NCI-H446 treated with DMSO at 0.1 percent for 48 hours (cell line): ENCODE measurements at places on chromosomes 5 and 9.
A peak's percentile ranks its signal among the peaks of the same experiment; 100 is the strongest.

- no peak for DNase-seq
Observed at GRCh38 chr9:74887041-74887980, at the start of gene TRPM6. TRPM6 (minus strand) TSS chr9:74887921; CDS start chr9:74887856, 65 bp downstream.

- no peak for DNase-seq
Observed at GRCh38 chr9:88992556-88992955, 1.3 kb downstream of the S1PR3 start.

DNA sequence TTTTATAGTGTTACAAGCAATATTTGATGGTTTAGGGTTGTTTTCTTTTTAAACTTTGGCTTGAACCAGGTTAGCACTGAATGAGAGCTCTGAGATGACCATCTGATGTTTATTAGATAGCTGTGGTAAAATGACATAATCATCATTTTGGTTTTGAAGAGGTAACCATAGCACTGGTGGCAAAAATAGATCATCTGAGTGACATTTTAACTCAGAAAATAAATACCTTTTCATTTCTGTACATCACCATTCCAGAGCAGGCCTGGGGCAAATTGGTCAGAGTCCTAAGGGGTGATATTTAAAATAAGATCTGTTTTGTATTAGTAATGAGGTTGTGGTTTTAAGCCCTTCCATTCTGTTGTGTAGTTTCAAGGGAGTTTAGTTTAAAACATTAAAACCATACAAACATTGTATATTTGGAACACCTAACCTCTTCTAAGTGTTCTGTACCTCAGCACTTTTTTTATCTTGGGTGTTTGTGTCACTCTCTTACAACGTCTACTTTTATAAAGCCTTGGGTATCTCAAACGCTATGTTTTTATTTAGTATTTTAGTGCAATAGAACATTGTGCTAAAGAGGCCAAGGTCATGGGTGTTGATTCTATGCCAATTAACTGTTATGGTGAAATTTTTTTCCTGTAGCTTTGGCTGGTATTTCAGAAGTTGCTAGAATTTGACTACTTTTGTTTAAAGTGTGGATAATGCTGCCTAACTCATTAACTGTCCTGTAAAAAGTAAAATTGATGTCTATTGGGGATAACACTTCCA, 166.1 kb downstream of the CD180 start:
- DNase-seq = no peak

- DNase-seq = peak; percentile 54
Observed at GRCh38 chr9:132546148-132547051, 36.0 kb upstream of the BARHL1 start.

DNA sequence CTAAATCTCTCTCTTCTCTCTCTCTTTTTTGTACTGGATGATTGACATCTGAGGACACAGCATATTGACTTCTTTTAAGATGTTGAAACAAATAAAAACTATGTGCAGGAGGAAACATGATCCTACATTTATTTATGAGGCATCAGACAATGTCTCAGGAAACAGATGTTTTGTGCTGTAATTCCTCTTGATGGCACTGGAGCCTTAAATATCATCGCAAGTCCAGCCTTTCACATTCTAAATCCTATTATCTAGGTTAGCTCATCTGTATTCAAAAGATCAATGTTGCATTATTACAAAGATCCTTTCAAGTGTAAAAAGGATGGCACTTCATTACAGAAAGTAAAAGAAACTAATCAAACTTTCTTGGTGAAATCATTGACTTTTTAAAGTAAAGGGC, 63.9 kb downstream of the MAT2B start:
- peak; percentile 61 for DNase-seq

DNA sequence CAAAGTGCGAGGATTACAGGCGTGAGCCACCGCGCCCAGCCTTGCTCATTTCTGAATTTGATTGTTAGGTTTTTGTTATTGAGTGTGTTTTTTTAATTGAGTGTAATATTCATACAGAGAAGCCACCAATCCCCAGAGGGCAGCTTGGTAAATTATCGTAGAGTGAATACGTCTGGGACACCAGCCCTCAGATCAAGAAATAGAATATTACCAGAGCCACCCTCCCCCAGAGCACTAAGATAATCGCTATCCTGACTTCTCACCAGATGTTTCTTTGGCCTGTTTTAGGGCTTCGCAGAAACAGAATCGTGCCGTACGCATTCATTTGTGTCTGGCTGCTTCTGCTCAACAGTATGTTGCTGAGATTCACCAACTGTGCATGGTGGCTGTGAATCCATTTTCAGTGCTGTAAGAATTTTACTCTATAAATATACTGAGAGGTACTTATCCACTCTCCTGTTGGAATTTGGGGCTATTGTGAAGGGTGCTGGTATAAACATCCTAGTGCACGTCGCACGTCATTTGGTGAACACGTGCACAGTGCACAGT, 37.8 kb upstream of the RUFY1 start:
- DNase-seq = no peak

GRCh38 chr5:56311306-56311905, 78.3 kb upstream of the ANKRD55 start:
- DNase-seq = no peak

DNA sequence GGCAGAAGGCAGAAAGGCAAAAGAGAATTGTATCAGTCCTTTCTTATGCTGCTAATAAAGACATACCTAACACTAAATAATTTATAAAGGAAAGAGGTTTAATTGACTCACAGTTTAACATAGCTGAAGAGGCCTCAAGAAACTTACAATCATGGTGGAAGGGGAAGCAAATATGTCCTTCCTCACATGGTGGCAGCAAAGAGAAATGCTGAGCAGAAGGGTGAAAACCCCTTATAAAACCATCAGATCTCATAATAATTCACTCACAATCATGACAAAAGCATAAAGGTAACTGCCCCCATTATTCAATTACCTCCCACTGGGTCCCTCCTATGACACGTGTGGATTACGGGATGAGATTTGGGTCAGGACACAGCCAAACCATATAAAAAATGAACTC, 312.5 kb upstream of the PTGER4 start:
- DNase-seq = no peak

DNA sequence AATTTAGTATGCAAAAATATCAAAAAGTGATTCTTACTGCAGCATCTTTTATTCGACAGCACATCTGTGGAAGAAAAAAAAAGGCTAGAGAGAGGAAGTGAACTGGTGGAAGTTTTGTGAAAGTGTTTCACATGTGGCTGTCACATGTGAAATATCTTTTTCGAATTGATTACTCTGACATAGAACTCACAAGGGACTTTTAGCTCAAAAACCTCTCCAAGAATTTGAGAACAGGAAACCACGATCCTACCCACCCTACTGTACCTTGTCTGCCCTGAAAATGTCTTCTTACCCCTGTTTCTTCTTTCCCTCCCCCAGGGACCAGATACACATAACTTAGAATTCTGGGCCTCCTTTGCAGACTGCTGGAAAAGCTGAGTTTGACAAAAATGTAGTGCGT, 106.5 kb upstream of the PRRC1 start:
- DNase-seq = no peak

DNA sequence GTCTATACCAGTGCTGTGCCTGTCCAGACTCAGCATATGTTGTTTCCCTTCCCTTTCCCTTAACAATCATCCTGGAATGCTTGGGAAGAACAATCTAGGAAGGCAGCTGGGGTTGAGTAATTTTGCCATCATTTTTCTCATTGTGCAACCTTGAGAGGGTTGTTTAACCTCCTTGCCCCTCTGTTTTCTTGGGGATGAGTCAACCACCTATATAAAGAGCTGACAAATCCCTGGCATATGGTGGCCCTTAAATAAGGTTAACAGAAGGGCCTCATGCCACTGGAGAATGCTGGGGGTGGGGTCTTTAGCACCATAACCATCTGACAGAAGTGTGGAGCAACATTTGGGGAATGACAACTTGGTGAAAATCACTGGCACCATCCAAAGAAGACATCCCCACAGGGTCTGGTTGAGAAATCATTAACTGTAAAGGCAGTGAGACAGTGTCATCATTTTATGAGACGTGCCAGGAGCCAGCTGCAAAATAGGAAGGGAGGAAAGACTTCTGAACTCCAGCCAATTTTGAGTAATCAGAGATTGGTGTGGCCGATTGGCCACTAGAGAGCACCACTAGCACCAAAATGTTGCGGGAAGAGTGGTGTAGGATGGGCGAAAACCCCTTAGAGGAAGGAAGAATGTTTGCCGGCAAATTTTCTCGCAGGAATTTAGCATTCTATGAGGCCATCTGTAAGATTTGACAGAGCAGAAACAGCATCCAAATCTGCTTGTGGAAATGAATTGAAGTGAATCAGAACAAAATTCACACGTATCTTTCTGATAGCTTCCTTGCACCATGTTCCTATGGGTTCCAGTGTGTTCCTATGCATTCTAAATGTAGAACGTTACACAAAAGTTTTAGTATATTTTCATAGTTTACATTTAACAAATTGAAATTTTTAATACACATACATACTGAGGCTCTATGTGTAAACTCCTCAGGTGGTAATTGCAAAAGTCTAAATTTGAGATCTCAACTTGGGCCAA, 113.8 kb downstream of the MSX2 start:
- no peak for DNase-seq

DNA sequence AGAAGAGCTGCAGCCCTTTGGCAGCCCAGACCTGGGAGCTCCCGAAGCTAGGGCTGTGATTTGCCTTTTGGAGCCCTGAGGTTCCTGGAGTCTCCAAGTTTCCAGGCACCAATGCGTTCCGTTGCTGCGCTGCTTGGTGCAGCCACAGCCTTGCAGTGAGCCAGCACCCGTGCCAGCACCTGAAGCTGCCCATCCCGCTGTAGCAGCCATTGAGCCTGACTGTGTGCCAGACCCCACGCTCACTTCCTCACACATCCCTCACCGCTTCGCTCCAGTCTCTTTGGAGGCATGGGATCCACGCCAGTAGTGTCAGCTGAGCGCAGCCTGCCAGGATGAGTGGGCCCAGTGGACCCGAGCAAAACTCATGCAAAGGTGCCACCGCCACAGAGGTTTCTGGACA, 22.5 kb upstream of the C9orf72 start:
- no peak for DNase-seq
